ENCODE measurements at places on chromosomes 12 and 14.

DNA sequence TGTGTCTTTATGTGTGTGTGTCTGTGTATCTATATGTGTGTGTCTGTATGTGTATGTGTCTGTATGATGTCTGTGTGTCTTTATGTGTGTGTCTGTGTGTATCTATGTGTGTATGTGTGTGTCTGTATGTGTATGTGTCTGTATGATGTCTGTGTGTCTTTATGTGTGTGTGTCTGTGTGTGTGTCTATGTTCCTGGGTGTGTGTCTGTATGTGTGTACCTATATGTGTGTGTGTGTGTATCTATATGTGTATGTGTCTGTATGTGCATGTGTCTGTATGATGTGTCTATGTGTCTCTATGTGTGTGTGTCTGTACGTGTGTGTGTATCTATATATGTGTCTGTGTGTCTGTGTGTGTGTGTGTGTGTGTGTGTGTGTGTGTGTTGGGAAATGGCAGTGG is 19.0 kb upstream of the CD9 start:
- DNase-seq, result no peak

DNA sequence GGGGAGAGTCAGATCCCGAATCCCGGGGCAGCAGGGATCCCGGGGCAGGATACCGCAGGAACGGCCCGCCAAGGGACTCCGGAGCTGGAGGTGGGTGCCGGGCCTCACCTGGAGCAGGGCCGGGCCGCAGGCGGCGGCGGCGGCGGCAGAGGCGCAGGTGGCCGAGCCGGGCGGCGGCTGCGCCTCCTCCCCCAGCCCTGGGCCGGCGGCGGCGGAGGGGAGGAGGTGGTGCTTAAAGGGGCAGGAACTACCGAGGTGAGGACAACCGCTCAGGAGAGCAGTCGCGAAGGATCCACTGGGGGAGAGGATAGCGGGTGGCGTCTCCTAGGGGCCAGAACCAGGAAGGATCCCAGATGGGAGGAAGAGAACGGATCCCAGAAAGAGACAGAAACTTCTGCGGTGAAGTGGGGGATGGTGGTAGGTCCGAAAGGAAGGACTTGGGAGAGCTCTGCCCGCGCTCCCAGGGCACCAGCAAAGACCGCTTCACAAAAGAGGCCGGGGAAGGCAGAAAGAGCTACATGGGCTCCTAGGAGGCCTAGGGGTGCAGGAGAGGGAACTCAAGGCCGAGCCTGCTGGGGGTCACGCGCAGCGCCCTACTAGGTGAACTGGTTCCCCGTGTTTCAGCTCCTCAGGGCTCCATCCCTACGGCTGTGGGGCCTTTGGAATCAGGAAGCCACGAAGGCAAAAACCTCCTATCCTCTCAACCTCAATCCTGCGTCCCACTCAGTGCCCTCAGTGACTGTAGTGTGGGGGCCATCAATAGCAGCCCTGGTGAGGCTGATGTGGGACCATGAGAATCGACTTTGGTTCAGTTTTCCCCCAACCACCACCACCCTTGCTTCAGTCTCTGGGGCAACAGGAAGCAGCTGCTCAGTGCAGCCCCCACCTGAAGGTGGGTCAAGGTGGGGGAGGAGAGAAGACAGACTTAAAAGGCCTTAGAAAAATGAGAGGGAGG is 5.0 kb upstream of the BAZ2A start:
- DNase-seq, result no peak

- DNase-seq, result no peak
Measured at GRCh38 chr14:58954901-58955861, 233.3 kb upstream of the DAAM1 start.

GRCh38 chr14:59195912-59196311 is 7.4 kb downstream of the DAAM1 start:
- no peak for DNase-seq

- DNase-seq, result no peak
Measured at GRCh38 chr12:126762150-126762549, 1504.8 kb upstream of the TMEM132C start.

DNA sequence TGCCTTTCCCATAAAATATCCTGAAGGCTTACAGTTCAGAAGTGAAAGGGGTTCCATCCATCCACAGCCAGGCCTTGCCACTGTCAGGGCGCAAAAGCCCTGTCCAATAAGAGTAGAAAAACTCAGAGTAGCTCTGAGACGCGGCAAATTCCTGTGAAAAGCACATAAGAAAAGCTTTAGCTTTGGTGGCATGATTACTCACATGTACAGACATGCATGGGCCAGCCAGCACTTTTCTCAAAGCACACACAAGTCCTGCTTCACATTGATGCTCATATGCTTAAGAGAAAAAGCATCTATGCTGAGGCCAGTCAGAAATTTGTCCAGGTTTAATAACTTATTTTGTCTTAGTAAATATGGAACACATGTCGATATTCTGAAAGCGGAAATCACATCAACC is 25.5 kb downstream of the CLEC1A start:
- DNase-seq, result no peak

- no peak for DNase-seq
Measured at GRCh38 chr14:104115691-104116287, 22.6 kb upstream of the KIF26A start.

GRCh38 chr12:52614381-52615207 is 3.8 kb downstream of the KRT73 start:
- no peak for DNase-seq

DNA sequence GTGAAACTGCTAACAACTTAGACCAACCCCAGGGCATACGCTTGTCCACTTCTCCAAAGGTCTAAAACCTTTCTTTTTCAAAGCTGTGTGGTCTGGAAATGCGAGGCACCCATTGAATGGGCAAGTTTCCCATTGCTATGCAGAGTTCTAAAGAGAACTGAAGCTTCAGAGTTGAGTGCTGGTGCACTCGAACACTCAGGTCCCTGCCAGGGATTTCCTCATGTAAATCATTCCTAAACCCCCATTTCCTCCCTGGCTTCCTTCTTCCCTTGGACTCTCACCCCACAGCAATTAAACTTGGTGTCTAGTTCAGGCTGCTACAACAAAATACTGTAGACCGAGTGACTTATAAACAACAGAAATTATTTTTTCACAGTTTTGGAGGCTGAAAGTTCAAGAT is 2.2 kb upstream of the PXN start:
- DNase-seq, result no peak

DNA sequence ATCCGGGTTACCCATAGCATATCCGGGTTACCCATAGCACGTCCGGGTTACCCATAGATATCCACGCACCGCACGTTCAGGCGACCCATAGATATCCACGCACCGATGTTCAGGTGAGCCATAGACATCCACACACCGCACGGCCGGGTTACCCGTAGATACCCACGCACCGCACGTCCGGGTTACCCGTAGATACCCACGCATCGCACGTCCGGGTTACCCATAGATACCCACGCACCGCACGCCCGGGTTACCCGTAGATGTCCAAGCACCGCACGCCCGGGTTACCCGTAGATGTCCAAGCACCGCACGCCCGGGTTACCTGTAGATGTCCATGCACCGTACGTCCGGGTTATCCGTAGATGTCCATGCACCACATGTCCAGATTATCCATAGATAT is 60.3 kb upstream of the SYT1 start:
- DNase-seq, result no peak

DNA sequence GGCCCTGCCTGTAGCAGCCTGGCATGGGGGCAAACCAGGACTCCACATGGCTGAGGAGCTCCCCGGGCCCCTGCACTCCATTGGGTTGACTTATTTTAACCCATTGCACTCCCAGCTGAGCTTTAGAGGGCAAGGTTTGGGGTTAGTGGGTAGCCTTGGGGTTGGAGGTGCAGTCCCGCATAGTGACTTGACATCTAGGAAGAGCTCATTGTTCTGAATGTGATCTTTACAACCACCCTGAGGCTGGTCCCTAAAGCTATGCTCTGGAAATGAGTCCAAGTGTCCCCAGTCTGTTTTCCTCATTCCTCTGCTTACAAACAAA is 36.4 kb downstream of the NFKBIA start:
- no peak for DNase-seq

DNA sequence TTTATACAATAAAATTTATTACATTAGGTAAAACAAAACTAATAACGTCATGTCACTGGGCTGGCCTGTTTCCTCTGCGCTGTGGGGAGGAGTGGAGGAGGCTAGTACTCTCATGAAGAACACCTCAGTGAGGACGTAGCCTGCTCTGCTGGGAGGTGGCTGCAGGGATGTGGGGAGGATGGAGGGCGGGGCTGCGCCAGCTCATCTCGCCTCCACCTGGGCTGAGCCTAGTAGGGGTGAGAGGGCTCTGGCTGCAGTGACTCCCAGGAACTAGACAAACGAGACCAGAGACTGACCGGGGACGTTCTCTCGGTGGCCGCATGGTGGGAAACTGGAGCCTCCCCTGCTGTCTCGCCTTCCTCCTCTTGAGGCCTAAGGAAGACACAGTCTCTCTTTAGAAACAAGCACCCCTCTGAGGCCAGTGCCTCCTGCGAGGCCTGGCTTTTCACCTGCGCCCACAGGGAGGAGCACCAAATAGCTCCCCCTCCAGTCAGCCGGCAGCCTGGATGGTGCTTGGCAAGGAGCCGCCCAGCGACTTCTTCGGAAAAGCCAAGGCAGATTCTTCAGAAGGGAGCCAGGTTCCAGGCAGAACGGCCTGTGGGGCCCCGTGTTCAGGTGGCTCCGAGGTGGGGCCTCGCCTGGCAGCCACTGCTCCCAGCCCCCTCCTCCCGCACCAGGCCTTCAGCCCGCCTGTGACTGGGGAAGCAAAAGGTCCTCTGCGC is 62.4 kb downstream of the PLEKHG3 start:
- DNase-seq, result no peak

GRCh38 chr12:108641446-108642268 is 8.0 kb upstream of the SELPLG start:
- DNase-seq, result no peak

DNA sequence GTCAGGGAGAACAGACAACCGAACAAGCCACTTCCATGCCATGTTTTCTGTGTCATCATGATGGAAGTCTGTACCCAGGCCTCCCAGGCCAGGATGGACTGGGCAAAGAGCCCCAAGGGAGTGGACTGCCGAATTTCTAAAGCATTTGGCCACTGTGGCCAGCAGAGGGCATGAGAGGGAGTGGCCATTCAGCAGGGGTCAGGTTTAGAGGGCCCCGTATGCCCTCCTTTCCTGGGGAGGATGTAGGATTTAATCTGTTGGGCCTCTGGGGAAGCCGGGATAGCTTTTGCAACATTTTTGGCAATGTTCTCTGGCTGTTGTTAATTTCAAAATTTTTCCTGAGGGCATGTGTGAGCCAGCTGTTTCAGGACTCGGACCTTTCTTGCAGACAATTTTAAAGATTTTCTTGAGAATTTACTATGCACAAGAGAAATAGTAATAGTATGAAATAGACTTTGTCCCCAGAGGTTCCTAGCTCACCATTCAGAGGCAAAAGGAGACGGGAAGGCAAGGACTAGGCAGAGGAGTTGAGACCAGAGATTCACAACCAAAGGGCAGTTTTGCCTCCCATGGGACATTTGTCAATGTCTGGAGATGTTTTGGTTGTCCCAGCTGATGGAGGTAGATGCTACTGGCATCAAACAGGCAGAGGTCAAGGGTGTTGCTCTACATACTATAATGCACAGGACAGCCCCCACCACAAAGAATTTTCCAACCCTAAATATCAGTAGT is 18.0 kb downstream of the ACACB start:
- DNase-seq, result no peak

GRCh38 chr14:67557118-67557517 is 24.0 kb downstream of the PLEKHH1 start:
- no peak for DNase-seq

GRCh38 chr14:92780444-92781232 is 13.5 kb upstream of the GOLGA5 start:
- no peak for DNase-seq

- no peak for DNase-seq
Measured at GRCh38 chr12:121578230-121579189, 2.3 kb downstream of the KDM2B start.

DNA sequence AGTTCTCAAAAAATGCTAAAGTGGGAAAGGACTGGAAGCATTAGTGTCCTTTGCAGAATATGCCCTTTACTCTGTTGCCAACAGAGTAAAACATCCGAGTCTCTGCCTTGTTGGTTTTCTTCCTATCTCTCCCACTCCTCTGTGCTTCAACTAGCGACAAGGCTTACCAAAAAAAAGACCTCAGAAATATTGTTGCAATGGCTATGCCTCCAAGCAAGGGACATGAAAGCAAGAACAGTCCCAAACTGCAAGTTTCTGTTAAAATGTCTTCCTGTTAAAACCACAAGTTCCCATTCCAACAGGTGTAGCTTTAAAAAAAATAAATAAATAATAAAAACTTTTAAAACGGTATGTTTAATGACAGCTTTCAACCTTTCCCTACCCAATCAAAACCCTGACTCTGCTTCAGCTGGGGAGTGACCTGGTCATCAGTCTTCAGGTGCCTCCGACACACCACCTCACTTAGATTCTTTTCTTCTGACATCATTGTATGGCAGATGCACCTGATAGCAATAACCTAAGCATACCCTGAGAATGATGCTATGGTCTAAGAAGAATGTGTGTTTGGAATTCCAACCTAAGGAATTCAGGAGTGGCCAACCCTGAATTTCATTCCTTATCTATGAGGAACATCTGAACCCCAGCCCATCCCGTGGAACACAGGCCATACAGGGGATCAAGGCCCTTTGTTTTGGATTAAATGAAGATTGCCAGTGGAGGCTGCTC is 81.0 kb downstream of the RPS29 start:
- no peak for DNase-seq

GRCh38 chr12:48995086-48995879 is 3.9 kb downstream of the DDN start:
- DNase-seq, result no peak

GRCh38 chr12:40351976-40352375 is 127.2 kb downstream of the LRRK2 start:
- no peak for DNase-seq

GRCh38 chr12:49934505-49934904 is 16.0 kb upstream of the AQP2 start:
- DNase-seq, result no peak

DNA sequence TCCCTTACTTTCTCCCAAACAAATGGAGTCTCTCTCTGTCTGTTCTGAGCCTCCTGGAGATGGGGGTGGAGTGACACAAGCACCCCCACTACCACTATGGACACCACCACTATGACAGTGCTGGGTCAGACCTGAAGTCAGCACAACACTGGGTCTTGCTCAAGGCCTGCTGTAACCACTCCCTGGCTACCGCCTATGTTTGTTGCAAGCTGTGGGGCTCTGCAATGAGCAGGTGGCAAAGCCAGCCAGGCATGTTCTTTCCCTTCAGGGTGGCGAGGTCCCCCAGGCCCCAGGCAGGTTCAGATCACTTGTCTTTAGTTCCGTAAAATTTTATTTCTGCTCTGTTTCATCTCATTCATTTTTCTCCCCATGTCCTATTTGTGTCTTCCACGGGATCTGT is 349.8 kb downstream of the TMEM121 start:
- DNase-seq, result no peak

- DNase-seq, result no peak
Measured at GRCh38 chr12:101040936-101041335, 169.1 kb downstream of the SLC5A8 start.

GRCh38 chr14:92392711-92393110 is 69.7 kb downstream of the SLC24A4 start:
- no peak for DNase-seq

- no peak for DNase-seq
Measured at GRCh38 chr14:64692189-64692985, 11.8 kb upstream of the PLEKHG3 start.

Measured in activated naive CD8-positive, alpha-beta T cell treated with anti-CD3 and anti-CD28 coated beads, Interleukin-2, amount 50 U/mL, for 16 hours (primary cell).